ENCODE measurements at places on chromosomes 12 and 14.

DNA sequence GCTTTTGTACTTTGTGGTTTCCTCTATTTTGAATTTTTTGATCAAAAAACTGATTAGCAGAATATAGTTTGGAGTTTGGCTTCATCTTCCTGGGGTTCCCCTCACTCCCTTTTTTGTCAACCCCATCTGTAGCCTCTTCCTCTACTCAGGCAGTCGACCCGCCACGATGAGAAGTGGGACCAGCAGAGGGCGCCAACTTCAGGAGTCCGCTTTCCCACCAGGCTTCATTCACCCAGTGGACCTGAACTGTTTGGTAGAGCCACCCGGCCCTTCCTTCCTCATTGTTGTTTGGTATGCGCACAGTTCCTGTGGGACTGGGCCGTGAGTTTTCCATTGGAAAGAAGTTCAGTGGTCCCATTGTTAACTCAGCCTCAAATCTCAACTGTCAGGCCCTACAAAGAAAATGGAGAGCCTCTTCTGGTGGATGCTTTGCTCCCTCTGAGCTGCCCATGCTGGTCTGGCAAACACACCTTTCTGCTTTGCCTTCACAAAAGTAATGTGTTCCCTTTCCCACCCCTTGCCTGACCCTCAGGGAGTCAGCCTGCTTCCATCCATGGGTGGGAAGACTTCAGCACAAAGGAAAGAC is 21.7 kb downstream of the TMBIM6 start:
- peak; percentile 84 for DNase-seq

DNA sequence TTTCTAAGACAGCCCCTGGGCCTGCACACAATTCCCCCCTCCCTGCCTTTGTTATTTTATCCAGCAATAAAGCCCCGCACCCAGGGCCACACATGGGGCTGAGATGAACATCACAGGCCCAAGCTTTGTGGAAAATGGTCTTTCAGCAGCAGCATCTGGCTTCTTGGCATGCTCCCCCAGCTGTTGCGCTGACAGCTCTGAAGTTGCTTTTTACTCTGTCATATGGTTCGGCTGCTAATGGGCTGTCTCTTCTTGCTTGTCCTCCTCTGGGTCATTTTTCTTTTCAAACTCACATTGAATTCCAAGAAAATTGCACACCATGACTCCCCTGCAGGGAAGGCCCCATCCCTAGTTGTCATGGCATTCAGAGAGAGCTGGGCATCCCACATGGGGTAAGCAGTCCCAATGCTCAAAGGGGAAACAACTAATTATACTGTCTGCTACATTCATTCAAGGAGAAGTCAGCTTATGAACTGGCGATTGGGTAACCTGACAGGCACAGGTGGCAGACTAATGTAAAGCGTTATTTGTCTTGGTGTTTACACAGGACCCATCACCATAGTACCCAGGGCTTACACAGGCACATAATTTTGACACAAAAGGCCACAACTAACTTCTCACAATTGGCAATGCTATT is 74.0 kb upstream of the CDKN3 start:
- no peak for DNase-seq

DNA sequence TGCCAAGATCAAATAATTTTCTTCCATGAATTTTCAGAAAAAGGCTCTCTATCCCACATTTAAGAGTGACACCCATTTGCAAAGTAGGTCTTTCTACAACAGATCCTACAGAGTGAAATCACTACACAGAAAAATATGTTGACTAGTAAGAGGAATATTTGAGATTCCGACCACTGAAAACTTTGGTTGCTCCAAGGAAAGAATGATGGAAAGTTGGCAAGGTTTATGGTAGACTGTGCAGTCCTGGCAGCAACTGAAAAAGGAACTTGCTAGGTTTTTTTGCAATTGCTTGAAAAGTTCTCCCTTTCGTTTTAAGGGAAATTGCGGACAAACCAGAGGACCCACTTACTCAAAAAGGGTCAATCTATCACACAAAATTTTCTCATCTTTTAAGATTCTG is 83.1 kb upstream of the TSPAN8 start:
- no peak for DNase-seq

DNA sequence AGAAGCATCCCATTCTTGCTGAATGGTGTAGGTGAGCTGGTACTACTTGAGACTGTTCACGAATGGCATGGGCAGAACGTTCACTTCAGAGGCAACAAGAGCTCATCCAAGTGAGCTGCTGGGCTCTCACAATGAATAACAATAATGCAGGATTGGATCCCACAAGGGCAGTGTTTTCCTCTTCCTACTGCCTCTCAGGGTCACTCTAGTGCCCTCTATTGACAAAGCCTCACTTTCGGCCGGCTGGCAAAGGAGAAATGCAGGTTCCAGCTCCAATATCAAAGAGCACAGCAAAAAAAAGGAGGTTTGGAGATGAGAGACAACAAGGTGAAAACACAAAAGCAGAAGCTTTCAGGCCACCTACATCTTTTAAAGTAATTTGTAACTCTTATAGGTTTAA is 74.6 kb upstream of the MYF6 start:
- no peak for DNase-seq

- no peak for DNase-seq
Observed at GRCh38 chr12:105610459-105610858, 280.0 kb downstream of the C12orf75 start.

DNA sequence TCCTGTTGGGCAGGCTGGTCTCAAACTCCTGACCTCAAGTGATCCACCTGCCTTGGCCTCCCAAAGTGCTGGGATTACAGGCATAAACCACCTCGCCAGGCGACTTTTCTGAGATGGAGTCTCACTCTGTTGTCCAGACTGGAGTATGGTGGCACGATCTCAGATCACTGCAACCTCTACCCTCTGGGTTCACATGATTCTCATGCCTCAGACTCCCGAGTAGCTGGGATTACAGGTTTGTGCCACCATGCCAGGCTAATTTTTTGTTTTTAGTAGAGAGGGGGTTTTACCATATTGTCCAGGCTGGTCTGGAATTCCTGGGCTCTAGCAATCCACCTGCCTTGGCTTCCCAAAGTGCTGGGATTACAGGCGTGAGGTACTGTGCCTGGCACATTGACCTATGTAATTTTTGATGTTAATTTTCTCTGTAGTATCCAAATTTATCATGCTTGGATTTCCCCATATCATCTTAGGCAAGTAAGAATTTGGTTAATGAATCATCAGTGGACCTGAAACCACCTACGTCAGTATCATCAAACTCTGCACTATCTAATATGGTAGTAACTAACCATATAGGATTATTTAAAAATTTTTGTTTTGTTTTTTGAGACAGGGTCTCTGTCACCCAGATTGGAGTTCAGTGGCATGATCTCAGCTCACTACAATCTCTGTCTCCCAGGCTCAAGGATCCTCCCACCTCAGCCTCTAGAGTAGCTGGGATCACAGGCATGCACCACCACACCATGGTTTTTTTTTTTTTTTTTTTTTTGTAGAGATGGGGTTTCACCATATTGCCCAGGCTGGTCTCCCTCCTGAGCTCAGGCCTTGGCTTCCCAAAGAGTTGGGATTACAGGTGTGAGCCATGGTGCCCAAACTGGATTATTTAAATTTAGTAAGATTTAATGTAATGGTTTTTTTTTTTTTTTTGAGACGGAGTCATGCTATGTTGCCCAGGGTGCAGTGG is 11.9 kb upstream of the ATP5F1B start:
- DNase-seq, result no peak

DNA sequence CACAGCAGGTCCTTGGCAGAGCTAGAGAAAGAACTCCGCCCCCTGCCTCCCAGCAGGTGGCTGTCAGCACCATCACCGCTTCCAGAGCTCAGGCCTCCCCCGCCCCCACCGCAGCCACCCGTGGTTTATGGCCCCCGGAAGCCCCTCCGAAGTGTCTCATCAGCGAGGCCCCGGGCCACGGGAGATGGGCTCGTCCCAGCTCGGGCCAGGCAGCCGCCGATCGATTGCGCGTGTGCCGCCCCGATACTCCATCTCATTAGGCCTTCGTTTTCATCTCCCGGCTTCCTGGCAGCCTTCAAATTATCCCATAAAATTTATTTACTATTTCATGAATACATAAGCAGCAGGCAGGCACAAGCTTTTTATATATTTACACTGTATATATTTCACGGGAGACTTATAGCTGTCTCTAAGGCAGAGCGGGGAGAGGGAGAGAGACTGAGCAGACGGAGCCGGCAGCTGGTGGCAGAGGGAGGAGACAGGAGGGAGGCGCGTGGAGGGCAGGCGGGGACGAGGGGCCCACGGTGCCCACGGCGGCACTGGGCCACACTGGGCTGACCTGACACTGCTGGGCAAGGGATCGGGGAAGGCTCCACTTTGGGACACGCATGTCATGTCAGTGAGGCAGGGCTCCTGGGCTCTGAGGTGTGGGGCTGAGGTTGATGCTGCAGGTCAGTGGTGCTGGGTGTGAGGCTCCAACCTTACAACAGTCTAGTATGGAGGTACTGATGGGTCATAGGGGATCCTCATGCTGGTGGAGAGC is 241.2 kb downstream of the RBM19 start:
- no peak for DNase-seq

DNA sequence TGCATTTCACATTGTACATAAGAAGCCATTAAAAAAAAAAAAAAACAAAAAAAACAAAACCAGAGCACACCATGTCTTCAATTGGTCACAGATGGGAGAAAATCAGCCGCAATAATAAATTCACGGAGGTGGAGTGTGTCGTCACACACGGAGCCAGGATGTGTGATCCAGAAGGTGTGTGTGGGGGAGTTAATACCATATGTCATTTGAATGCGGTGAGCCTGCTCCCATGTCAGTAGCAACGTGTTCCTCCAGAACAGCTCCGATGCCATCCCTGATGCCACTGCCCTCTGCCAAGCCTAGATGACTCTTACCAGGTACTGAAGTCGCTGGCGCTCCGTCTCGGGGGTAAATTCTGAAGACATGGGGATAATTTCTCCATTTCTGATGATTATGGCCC is 197.8 kb downstream of the PPM1H start:
- DNase-seq, result no peak

DNA sequence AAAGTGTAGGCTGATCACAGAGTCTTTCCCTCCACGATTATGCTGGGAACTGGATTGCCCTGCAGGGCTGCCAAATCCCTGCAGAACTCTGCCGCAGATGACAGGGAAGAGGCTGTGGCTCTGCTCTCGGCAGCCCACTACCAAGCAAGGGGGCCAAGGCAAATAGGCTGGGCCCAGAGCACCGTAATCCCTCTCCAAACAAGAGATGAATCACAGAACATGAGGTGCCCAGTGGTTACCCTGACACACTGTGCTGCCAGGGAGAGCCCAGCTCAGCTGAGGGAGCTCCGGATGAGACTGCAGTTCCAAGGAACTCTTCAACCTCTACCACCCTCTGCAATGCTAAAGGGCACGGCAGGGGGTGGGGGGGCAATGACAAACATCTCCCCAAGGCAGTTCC is 33.9 kb downstream of the STON2 start:
- no peak for DNase-seq

DNA sequence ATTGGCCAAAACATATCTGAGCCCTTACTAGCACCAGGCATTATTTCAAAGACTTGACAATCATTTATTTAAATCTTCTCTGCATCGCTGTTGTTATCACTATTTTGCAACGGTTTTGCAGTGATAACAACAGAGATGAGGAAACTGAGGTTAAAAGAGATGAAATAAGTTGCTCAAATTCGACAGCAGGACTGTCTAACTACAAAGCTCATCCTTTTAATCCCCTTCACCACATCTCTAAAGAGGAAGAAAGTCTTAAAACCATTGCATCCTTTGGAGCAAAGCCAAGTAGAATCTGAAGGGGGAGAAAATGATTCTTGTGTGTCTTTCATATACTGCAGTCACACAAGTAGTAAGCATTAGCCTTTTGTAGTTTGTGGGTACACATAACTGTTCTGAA is 14.8 kb upstream of the ETNK1 start:
- no peak for DNase-seq

DNA sequence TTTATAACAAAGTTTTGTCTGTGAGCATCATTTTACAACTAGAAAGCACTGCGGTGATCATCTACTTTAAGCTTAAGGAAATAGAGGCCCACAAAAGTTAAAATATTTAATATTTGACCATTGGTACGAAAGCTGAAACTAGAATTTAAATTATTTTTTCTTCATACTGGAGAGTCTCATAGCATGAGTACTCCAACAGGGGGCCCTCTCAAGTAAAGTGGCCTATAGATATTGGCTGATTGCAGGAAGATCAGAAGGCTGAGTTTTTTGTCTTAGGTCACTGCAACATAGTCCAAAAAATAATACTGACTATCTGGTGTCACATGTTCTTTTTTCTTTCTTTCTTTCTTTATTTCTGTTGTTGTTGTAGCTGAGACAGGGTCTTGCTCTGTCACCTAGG is 75.3 kb upstream of the ZDHHC17 start:
- peak; percentile 11 for DNase-seq

- no peak for DNase-seq
Observed at GRCh38 chr14:93146119-93146518, 30.4 kb upstream of the ITPK1 start.

DNA sequence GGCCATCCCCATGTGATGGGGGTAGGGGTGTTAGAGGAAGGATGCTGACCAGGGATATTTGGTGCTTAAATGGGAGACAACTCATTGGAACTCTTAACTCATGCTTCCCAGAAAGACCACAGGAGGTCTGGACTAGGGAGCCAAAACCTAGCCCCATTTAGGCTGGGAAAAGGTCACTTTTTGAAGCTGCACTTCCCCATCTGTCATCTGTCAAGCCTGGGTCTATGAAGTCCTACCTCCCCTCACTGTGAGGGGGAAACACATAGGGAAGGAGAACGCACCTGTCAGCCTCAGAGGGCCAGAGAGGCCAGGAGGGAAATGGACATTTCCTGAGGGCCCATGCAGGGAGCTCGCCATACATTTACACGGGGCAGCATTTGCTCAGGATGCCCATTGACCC is 321.0 kb downstream of the BCL11B start:
- no peak for DNase-seq

GRCh38 chr14:100605230-100605629 is 18.0 kb upstream of the BEGAIN start:
- DNase-seq, result no peak

DNA sequence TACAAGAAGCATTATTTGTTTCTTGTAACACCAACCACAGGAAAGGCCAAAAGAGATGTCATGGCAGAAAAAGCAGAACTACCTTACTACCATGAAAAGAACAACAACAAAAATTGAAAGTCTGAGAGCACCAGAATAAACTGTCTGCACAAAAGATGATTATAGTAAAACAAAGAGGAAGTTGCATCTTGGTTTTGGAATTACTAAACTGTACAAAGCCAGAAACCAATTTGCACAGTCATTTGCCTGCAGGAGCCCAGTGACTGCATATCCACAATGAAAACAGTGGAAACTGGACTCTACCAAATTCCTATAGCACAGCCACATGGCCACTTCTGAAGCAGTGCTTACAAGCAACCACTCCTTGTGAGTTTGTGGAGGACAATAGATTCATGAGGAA is 276.2 kb downstream of the SSPN start:
- DNase-seq, result no peak

- DNase-seq, result no peak
Observed at GRCh38 chr12:94614288-94614721, 36.1 kb downstream of the TMCC3 start.

- no peak for DNase-seq
Observed at GRCh38 chr12:79400481-79400880, 290.3 kb downstream of the PAWR start.
